Activated T-cell treated with anti-CD3 and anti-CD28 coated beads, Interleukin-2, amount 50 U/mL, for 72 hours (primary cell): ENCODE measurements at places on chromosomes 7 and 10. TPM values are rescaled to one million over a fixed set of nuclear protein-coding genes. Genes with fewer than 3 reads are reported as not detected.

DNA sequence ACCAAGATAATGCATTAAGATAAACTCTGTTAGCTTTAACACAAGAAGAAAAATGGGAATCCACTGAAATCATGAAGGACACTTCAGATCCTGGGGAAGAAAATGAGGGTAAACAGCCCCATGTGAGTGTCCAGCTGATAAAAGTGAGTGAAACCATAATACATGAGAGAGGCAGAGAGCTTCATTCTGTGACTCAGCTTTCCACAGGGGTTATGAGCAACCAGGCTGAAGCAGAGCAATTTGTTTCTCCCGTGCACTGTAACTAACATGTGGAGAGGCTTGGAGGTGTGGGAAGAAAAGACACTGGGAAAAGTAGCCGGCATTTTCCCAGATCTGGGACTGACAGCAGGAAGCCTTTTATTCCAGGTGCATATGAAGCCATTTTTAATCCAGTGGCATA lies 971.7 kb downstream of the ANKRD7 start:
- no peaks in the 10 kb centered on the region for H3K4me1 ChIP-seq
- H3K4me3 ChIP-seq, result no peak overlapping the region
- no peak for DNase-seq
- no peaks in the 10 kb centered on the region for H3K27me3 ChIP-seq
- H3K27ac ChIP-seq, result no peak overlapping the region

DNA sequence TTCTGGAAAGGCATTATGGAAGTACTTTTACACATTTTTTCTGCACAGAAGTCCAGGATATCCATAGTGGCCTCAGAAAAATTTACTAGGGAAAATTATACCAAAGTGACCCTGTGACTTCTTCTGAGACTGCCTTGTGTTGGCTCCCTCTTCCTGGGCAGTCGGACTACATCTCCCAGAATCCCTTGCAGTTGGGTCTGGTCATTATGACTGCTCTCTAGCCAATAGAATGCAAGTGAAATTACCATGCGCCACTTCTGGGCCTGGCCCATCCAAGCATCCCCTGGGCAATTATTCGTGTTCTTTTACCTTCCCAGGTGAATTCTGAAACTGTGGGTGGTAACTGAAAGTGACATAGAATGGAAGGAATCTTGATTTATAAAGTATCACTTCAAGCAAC lies 430.9 kb downstream of the ACTR3B start:
- no peaks in the 10 kb centered on the region for H3K27me3 ChIP-seq
- no peak for DNase-seq
- no peaks in the 10 kb centered on the region for H3K36me3 ChIP-seq
- H3K4me1 ChIP-seq, result no peaks in the 10 kb centered on the region
- H3K27ac ChIP-seq, result no peak overlapping the region

DNA sequence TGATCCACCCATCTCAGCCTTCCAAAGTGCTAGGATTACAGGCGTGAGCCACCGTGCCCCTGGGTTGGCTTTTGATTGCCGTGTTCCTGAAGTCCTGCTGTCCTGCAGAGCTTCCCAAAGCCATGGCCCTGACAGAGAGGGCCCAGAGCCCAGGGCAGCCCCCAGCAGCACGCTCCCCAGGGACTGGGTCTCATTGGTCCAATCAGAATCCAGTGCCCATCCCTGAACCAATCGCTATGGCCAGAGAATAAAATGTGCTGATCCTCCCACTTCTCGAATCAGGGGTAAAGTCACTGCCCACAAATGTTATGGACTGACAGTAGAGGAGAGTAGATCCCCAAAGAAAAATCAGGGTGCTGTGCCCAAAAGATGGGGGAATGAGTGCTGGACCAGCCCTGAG lies 5.0 kb upstream of the C10orf105 start:
- H3K36me3 ChIP-seq, result no peaks in the 10 kb centered on the region
- DNase-seq, result no peak
- peak overlapping the region; percentile 58 for H3K27ac ChIP-seq
- H3K4me1 ChIP-seq, result peaks cover 69% of the 10 kb centered on the region
- H3K4me3 ChIP-seq, result no peak overlapping the region
- H3K27me3 ChIP-seq, result no peaks in the 10 kb centered on the region

PCGF5 gene
- 69.5 TPM for total RNA-seq
